Mesothelial cell of epicardium (in vitro differentiated cells): ENCODE measurements at places on chromosomes 1 and 21. TPM values are rescaled to one million over a fixed set of nuclear protein-coding genes. Genes with fewer than 3 reads are reported as not detected.

CDC14A gene
- total RNA-seq: 19.5 to 21.4 TPM (median 20.1 TPM) in 3 replicates

SMIM12 gene
- total RNA-seq: 24.3 to 27.4 TPM (median 24.6 TPM) in 3 replicates

DNA sequence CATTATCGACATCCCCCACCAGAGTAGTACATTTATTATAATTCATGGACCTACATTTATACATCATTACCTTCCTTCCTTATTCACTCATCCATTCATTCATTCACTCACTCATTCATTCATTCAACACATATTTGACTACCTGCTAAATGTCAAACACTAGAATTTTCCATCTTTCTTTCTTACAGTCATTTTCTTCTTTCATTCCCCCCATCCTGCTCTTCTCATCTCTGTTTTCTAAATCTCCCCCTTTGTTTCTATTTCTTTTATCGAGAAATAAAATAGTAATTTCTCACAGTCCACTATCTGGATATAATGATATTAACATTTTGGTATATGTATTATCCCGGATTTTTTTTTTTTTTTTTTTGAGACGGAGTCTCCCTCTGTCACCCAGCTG lies 27.8 kb upstream of the FMO3 start:
- no peak overlapping the region for H3K27ac ChIP-seq
- H3K4me3 ChIP-seq: no peak overlapping the region
- peaks cover 40% of the 10 kb centered on the region for H3K27me3 ChIP-seq
- DNase-seq: no peak
- H3K36me3 ChIP-seq: no peaks in the 10 kb centered on the region

GRCh38 chr1:206521694-206522402 lies 14.5 kb downstream of the RASSF5 start:
- peaks cover 21% of the 10 kb centered on the region for H3K4me1 ChIP-seq
- H3K27me3 ChIP-seq: no peaks in the 10 kb centered on the region
- no peak overlapping the region for H3K27ac ChIP-seq
- no peak overlapping the region for H3K4me3 ChIP-seq

GRCh38 chr1:41745022-41745421 lies 173.7 kb downstream of the HIVEP3 start:
- H3K27ac ChIP-seq: no peak overlapping the region
- H3K36me3 ChIP-seq: no peaks in the 10 kb centered on the region
- DNase-seq: no peak
- H3K4me3 ChIP-seq: no peak overlapping the region
- peaks cover 2% of the 10 kb centered on the region for H3K4me1 ChIP-seq

GRCh38 chr1:180981596-180982387 lies 40.9 kb downstream of the STX6 start:
- DNase-seq: no peak
- peak overlapping the region; percentile 50 for H3K27ac ChIP-seq
- no peaks in the 10 kb centered on the region for H3K27me3 ChIP-seq

DNA sequence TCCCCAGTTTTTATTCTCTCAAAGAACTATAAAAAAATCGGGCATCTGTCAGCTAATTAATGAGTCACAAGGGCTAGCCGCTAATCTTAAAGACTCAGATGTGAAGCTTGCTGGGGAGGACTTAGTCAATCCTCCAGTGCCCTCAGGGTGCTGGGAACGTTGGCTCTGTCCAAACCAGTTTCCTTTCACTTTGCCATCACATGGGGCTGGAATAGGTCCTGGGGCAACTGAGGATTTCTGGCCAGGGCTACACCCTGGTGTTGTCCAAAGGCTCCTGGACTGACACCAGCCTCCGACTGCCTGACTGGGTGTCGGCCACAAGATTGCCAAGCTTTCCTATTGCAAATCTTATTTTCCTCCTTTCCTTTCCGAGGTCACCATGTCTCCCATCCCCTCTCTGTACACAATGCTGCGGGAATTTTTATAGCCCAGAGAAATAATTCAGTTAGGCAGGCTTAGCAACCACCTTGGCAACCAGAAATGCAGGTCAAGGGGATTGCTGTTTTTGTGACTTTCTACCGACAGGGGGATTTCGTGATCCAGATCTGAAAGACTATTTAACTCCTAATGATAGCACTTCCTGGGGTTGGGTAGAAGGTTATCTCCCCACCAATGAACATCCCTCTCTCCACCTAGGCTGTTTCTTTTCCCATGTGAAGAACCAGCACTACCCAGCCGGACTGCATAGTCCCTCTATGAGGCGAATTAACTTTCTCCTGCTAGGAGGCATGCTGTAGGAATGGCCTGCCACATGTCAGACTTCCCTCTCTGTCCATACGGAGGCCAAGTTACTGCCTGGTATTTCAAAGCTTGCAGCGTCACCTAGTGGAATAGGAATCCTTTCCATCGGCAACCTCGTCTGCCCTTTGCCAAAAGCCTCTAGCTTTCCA lies 29.9 kb upstream of the CTBS start:
- peaks cover 1% of the 10 kb centered on the region for H3K4me1 ChIP-seq
- peak overlapping the region; percentile 14 for H3K4me3 ChIP-seq
- peaks cover 25% of the 10 kb centered on the region for H3K36me3 ChIP-seq
- H3K27ac ChIP-seq: peak overlapping the region; percentile 91

TBX19 gene
- 2.4 to 2.9 TPM (median 2.6 TPM) in 3 replicates for total RNA-seq

DNA sequence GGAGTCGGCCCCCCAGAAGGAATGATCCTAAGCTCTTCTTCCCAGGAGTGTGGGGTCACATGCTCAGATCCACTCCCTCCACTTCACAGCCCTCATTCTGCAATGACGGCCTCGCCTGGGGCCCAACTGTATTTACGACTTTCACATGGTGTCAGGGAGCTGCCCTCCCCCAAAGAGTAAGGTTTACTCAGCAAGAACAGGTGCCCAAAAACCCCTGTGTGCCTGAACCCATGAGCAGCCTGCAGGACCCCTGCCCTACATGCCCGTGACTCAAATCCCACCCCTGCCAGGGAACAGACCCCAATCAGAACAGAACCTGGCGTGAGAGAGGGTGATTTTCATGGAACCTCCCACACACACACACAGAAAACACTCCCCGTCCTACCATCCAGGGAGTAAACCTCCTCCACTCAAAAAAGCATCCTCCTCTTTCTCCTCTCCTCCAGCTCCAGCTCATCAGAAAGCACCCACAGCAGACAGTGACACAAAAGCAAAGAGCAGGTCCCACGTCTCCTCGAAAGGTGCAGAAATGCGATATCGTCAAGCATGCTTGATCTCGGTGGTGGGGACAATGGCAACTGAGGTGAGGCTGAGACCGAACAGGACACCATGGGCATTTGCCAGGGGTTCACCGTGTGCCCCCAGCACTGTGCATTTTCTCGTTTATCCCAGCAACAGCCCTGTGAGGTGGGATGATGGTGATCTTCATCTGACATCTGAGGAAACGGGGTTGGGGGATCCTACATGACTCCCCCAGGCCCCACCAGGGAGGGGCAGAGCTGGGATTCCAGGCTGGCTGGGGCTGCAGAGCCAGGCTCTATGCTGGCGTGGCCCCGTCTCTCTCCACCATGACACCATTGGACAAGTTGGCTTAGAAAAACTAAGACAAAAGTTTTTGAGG lies 397.9 kb downstream of the NPHP4 start:
- no peaks in the 10 kb centered on the region for H3K27me3 ChIP-seq
- H3K4me3 ChIP-seq: no peak overlapping the region
- peaks cover 53% of the 10 kb centered on the region for H3K4me1 ChIP-seq
- peak; percentile 36 for DNase-seq
- H3K27ac ChIP-seq: peak overlapping the region; percentile 31

DNA sequence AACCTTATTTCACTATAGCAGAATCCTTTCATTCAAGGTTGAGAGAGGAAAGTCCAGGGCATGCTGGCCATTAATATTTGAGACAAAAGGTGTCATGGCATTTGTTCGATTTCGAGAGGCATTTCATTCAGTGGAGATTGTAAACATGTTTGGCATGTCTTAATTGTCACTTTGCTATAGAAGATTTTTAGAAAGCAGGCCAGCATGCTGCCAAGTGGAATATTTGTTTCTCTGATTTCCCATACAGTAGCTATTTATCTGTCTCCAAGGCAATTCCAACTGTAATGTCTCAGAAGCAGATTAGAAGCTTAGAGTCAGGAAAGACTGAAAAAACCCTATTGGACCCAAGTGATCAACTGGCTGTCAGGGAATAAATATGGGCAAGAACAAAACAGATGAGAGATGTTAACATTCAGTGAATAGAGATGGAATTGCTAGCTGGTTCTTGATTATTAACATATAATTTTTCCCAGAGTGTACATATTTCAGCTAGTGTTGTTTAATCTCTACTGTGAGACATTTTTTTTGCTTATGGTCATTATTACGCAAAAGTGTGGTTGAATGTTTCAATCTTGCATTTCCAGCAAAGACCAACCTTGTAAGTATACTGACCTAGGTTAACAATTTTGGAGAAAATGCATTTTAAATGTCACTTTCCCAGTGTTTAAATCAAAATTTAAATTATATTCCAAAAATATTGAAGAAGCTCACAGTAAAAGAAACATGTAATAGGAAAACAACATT lies 174.6 kb downstream of the KCNK2 start:
- DNase-seq: no peak
- no peaks in the 10 kb centered on the region for H3K36me3 ChIP-seq
- H3K27me3 ChIP-seq: peaks cover 4% of the 10 kb centered on the region
- H3K4me3 ChIP-seq: no peak overlapping the region
- no peak overlapping the region for H3K27ac ChIP-seq

ZNF697 gene
- total RNA-seq: 20.3 to 21.8 TPM (median 20.6 TPM) in 3 replicates

GRCh38 chr1:77833521-77834100 lies 54.2 kb downstream of the MIGA1 start:
- H3K4me3 ChIP-seq: no peak overlapping the region
- no peaks in the 10 kb centered on the region for H3K27me3 ChIP-seq
- H3K4me1 ChIP-seq: peaks cover 36% of the 10 kb centered on the region
- DNase-seq: no peak
- H3K27ac ChIP-seq: peak overlapping the region; percentile 74

METTL25B gene
- total RNA-seq: 36.9 to 39.2 TPM (median 39.0 TPM) in 3 replicates

DNA sequence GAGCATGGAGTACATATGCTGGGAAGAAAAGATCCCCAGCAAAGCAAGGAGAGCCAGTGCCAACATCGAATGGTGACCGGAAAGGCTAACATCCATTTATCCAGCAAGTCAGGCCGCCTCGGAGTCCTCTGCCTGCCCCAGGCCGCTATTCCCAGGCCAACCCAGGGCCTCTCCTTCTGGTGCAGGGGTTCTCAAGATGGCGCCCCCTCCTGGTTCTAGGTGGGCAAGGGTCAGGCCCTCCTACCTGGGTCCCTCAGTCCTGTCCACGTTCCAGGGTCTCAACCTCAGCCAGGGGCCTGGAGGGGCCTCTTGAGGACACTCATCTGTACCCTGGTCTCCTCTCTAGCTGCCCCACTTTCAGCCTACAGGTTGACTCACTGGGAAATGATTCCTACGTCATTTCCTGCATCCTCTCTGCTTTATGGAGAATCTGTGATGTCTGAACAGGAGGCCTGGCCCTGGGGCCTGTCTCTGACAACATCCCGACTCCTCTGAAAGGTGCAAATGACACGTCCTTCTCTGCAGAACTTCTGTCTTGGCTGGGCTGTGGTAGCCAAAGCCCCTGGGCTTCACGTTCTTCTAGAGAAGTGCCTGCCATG lies 145.3 kb downstream of the PSMG1 start:
- DNase-seq: no peak
- H3K36me3 ChIP-seq: no peaks in the 10 kb centered on the region
- no peaks in the 10 kb centered on the region for H3K27me3 ChIP-seq

DNA sequence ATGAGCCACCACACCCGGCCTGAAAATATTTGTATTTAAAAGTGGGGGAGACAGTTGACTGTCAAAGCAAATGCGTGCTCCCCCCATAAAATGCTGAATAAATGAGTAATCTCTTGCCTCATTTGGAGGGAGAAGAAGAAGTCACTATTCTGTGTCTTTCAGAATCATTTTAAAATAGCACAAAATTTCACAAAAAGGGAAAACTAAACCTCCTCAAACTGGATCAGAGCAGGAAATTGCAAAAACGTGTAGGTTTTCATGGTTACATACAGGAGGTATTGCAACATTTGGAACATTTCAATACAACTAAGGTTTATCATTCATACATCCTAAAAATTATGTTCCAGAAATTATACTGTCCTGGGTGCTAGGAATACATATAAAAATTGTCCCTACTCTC lies 13.6 kb downstream of the MTF1 start:
- no peaks in the 10 kb centered on the region for H3K27me3 ChIP-seq
- no peak overlapping the region for H3K27ac ChIP-seq
- H3K4me1 ChIP-seq: no peaks in the 10 kb centered on the region
- DNase-seq: no peak
- H3K4me3 ChIP-seq: no peak overlapping the region
- peaks cover 4% of the 10 kb centered on the region for H3K36me3 ChIP-seq

DNA sequence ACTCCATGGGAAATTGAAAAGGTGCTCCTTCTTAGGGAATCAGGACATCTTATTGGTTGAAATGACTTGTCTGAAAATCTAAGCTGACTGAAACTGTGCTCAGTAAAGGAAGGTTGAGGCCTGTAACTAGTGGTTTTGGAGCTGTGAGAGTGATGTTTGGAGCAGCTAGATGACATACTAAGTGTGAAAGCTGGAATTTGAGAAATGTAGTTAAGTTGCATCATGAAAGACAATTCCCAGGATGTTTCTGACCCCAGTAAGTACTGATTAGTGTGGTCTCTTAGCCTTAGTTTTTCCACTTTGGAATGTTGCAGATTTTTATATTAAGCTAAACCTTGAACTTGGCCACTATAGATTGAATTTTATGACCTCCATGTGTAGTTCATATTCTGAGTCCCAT lies 154.9 kb downstream of the PAPPA2 start:
- H3K4me3 ChIP-seq: no peak overlapping the region
- H3K4me1 ChIP-seq: peaks cover 3% of the 10 kb centered on the region
- H3K27me3 ChIP-seq: no peaks in the 10 kb centered on the region
- no peaks in the 10 kb centered on the region for H3K36me3 ChIP-seq

SLC35F3 gene
- 0.11 to 0.25 TPM in 2 of 3 replicates, not detected in the other for total RNA-seq

PTGS2 gene
- total RNA-seq: 18.4 to 20.2 TPM (median 19.1 TPM) in 3 replicates

LMX1A gene
- total RNA-seq: 0.18 TPM in 1 of 3 replicates, not detected in the others

NUP210L gene
- 0.04 to 0.07 TPM (median 0.07 TPM) in 3 replicates for total RNA-seq

C4BPA gene
- total RNA-seq: 0.09 to 0.20 TPM (median 0.16 TPM) in 3 replicates

- peaks cover 11% of the 10 kb centered on the region for H3K27me3 ChIP-seq
- no peak overlapping the region for H3K27ac ChIP-seq
- H3K36me3 ChIP-seq: no peaks in the 10 kb centered on the region
- H3K4me3 ChIP-seq: no peak overlapping the region
- DNase-seq: no peak
Observed at GRCh38 chr1:119364640-119365039, 3.9 kb upstream of the HAO2 start.

ICOSLG gene
- 3.8 to 4.4 TPM (median 4.2 TPM) in 3 replicates for total RNA-seq

LCK gene
- total RNA-seq: 1.4 to 1.8 TPM (median 1.5 TPM) in 3 replicates

GRCh38 chr1:161915051-161915503 lies 108.6 kb downstream of the OLFML2B start:
- no peak overlapping the region for H3K27ac ChIP-seq
- H3K27me3 ChIP-seq: no peaks in the 10 kb centered on the region
- H3K36me3 ChIP-seq: peaks cover 7% of the 10 kb centered on the region
- no peak for DNase-seq
